ENCODE measurements at places on chromosomes 7 and 10. TPM values are rescaled to one million over a fixed set of nuclear protein-coding genes. Genes with fewer than 3 reads are reported as not detected.

- no peak overlapping the region for H3K27ac ChIP-seq
- H3K36me3 ChIP-seq = peaks cover 15% of the 10 kb centered on the region
- H3K27me3 ChIP-seq = no peaks in the 10 kb centered on the region
- no peak overlapping the region for H3K4me3 ChIP-seq
- H3K4me1 ChIP-seq = peaks cover 3% of the 10 kb centered on the region
These were observed 10.6 kb downstream of the IFIT5 start for GRCh38 chr10:89425000-89425399.

- H3K36me3 ChIP-seq = no peaks in the 10 kb centered on the region
- H3K27ac ChIP-seq = no peak within 1 kb of the TSS
- H3K4me3 ChIP-seq = no peak within 1 kb of the TSS
- H3K4me1 ChIP-seq = no peaks in the 10 kb centered on the region
- DNase-seq = no peak
These were observed at the start of gene PTTG1IP2 for GRCh38 chr7:90469554-90469953. PTTG1IP2 (plus strand) TSS chr7:90469639; CDS start chr7:90469787, 148 bp downstream.

DNA sequence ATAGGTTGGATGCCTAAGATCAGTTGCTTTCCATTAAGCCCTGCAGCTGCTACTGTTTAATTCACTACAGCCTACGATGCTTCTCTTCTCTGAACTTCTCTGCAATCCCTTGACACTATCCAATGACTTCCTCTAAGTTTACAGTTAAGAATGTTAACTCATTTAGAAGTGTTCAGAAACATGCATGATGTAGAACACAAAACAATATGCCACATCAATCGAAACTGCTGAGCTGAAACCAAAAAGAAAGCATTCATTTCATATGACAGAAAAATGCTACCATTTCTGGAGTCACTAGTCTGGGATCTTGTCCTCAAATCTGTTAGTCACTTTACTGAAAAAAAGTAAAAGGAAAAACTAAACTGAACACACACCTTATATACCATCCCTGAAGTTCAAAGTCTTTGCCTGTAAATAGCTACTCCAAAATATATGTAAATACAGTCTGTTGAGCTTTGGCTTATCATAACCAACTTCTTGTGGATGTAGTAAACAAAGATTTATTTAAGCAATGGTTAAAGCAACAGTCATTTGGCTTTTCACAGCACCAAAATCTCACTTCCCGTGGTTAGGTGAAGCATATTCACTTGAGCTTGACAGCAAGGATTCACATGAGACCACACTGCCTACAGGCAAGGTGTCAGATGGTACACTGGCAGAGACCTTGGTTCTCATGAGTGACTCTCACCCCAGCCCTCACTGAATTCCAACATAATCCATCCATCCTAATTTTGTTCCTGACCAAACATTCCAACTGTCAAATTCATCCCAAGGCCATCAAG is 187.0 kb downstream of the PPP1R17 start:
- H3K27ac ChIP-seq = no peak overlapping the region
- DNase-seq = no peak
- no peaks in the 10 kb centered on the region for H3K36me3 ChIP-seq
- H3K4me1 ChIP-seq = no peaks in the 10 kb centered on the region

GRCh38 chr10:44627591-44628354 is 242.9 kb upstream of the CXCL12 start:
- no peak overlapping the region for H3K4me3 ChIP-seq
- no peaks in the 10 kb centered on the region for H3K36me3 ChIP-seq
- H3K27ac ChIP-seq = no peak overlapping the region
- no peaks in the 10 kb centered on the region for H3K4me1 ChIP-seq
- H3K27me3 ChIP-seq = no peaks in the 10 kb centered on the region

DNA sequence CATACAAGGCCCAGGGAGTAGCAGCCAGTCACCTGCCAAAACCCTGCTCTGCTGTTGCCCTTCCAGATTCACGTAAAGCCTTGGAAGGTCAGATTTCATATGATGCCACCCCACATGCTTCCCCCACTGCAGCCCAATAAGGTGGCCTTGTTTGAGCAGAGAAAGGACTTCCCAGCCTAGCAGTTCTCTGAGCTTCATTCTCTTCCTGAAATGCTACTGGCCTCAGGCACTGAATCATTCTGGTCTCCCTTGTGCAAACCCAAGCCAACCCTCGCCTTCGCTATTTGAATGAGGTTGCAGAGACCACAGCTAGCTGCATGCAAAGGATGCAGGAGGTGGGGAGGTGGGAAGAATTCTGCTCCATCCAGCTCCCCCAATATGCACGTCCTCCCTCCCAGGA is 60.3 kb upstream of the PLXNA4 start:
- H3K27ac ChIP-seq = no peak overlapping the region
- no peaks in the 10 kb centered on the region for H3K4me1 ChIP-seq
- DNase-seq = no peak
- no peak overlapping the region for H3K4me3 ChIP-seq
- no peaks in the 10 kb centered on the region for H3K27me3 ChIP-seq

DNA sequence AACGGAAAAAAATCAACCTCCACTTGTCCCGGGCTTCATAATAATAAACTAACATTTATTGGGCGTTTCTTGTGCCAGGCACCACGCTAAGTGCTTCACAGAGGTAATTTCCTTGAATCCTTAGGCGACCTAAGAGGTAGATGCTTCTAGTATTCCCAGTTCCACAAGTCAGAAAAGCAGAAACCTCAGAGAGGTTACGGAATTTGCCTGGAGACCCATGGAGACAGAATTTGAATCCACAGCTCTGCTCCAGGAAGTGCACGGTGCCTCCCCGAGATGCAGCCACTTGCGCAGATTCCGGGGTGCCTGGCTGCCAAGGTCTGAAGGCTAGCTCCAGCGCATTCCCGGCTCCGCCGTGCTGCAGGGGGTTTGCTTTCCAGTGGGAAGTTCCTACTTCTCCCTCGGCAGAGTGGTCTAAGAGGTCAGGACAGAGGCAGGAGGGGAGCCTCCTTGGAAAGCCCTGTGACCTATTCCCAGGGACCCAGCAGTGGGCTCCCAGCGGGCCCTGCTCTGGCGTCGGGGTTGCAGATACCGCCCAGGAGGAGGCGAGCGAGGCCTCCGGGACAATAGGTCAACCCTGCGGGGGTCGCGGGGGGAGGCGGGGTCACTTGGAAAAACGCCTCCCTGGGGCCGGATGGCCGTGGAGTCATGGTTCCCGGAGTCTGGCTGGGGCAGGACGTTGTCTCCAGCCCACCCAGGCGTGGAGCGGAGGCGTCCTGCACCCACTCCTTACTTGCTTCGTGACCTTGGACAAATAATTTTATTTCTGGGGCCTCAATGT is 10.1 kb upstream of the NKX2-3 start:
- H3K4me3 ChIP-seq = no peak overlapping the region
- DNase-seq = no peak
- H3K36me3 ChIP-seq = no peaks in the 10 kb centered on the region

FBXO24 gene
- total RNA-seq = 2.2 TPM

MAPK8 gene
- 51.5 TPM for total RNA-seq

NKX1-2 gene
- total RNA-seq = not detected

CPA5 gene
- not detected for total RNA-seq

GPR158 gene
- not detected for total RNA-seq

All from B cell (primary cell).